Epithelial cell of proximal tubule (primary cell): ENCODE measurements at places on chromosomes 3 and 15. TPM values are rescaled to one million over a fixed set of nuclear protein-coding genes. Genes with fewer than 3 reads are reported as not detected.

ZNF860 gene
- 0.29 and 3.2 TPM in 2 replicates for total RNA-seq

BTLA gene
- not detected in 2 replicates for total RNA-seq

- DNase-seq = no peak
Measured at GRCh38 chr15:25246641-25247406, 192.0 kb downstream of the UBE3A start.

DNA sequence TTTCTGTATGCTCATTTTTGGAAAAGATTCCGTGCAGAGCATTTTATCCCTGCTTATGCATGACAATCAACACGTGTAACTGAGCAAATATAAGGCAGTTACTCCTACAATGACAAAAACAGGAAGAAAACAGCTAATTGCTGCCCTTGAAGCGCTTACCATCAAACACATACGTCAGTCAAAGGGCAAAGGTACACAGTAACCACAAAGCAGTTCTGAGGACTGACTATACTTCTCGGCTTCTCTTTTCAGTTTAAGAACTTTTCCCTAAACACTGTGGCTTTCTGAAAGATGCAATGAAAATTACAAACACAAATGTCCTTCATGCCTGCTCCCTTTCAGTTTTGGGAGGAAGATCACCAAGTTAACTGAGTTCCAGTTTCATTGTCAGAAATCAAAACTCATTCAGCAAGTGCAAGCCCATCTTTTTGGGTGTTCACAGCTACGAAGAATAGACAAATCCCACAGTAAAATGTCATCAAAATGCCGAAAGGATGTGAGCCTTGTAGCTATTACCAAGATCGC lies 602.8 kb downstream of the FOXP1 start:
- DNase-seq = no peak

DNA sequence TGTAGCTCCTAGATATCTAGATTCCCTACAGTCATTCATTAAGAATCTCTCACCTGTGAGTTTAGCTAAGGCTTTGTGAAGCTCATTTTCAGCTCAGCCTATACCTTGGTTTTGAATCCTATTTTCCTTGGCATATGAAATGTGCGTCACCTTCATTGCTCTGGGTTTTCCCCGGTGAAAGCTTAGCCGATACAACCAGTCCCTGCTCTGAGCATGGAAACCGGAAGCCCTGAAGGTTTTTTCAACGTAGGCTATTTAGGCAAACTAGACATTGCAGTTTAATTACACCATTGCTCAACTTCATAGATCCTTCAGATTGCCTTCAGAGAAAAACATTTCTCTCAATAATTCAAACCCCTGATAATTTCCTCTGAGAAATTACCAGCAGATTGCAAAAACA lies 206.8 kb upstream of the TPRG1 start:
- DNase-seq = no peak

DNA sequence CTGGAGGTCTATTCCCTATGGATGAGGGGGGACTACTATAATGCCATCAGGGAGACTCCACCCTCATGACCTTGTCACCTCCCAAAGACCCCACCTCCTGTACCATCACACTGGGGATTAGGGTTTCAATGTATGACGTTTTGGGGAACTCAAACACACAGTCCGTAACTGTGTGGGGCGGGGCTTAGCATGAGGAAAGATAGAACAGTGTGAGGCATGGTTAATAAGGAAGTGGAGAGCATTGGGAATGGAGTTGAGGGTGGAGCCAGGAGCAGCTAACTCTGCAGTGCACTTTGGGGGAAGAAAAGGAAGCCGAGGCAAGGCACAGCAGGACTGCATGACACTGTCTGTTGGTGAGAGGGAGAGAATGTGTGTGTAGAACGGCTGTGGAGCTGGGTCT lies 90.9 kb upstream of the AGBL1 start:
- no peak for DNase-seq
